ENCODE measurements at places on chromosomes 1 and 21. TPM values are rescaled to one million over a fixed set of nuclear protein-coding genes. Genes with fewer than 3 reads are reported as not detected.

- ATAC-seq: no peak
Measured at GRCh38 chr1:52007215-52008002, 16.9 kb upstream of the RAB3B start.

The BRINP3 gene
- 24.7 TPM for total RNA-seq

DNA sequence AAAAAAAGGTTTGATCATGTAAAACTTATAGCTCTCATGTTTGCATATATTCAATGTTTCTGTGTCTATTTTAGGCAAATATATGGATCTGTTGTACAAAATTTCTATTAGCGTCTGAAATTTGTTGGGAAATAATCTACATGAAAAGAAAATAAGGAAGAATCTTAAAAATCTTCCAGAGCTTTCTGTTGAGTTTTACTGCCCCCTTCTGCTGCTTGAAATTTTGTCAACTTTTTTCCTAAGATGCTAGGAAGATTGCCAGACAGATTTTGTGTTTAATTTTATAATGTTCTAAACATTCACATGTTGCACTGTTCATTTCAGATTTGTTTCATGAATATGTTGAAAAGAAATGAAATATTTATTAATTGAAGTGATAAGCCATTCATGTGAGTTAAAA is 2.5 kb upstream of the PTGS2 start:
- ATAC-seq: no peak

The TMOD4 gene
- 2.2 TPM for total RNA-seq
